Right lobe of liver (tissue), 6 donors: ENCODE measurements at places on chromosomes 6 and 20. TPM values are rescaled to one million over a fixed set of nuclear protein-coding genes. Genes with fewer than 3 reads are reported as not detected.
A peak's percentile ranks its signal among the peaks of the same experiment; 100 is the strongest.

- H3K27ac ChIP-seq, result no peak overlapping the region
- H3K4me1 ChIP-seq, result no peaks in the 10 kb centered on the region
- no peaks in the 10 kb centered on the region for H3K27me3 ChIP-seq
- H3K36me3 ChIP-seq, result peaks cover 18% of the 10 kb centered on the region
- no peak overlapping the region for H3K4me3 ChIP-seq
- DNase-seq, result no peak
Measured at GRCh38 chr20:41424011-41424410, 57.4 kb upstream of the EMILIN3 start.

DNA sequence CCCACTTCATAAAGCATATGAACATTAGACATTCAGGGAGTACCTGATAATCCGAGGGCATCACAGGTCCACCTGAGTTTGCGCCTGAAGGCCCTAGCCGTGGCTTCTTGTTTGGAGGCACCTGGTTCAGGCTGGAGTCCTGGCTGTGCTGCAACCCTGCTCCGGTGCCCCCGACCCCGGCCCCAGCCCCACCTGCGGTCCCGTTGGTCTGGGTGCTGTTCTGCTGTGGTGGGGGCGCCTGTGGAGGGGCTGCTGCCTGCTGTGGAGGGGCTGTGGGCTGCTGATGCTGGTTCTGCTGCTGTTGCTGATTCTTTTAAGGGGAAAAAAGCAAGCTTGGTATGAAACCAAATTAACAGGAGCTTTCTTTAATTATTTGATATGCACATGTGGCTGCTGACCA, 144.6 kb upstream of the SLC22A16 start:
- no peak overlapping the region for H3K27ac ChIP-seq
- H3K27me3 ChIP-seq, result no peaks in the 10 kb centered on the region
- H3K4me3 ChIP-seq, result no peak overlapping the region
- H3K4me1 ChIP-seq, result no peaks in the 10 kb centered on the region
- DNase-seq, result no peak
- peaks cover 26% of the 10 kb centered on the region for H3K36me3 ChIP-seq

- no peaks in the 10 kb centered on the region for H3K4me1 ChIP-seq
- H3K4me3 ChIP-seq, result no peak overlapping the region
- no peaks in the 10 kb centered on the region for H3K36me3 ChIP-seq
- no peak overlapping the region for H3K27ac ChIP-seq
- DNase-seq, result no peak
Measured at GRCh38 chr6:119821380-119821779, 471.8 kb upstream of the MAN1A1 start.

- no peaks in the 10 kb centered on the region for H3K36me3 ChIP-seq
- H3K4me1 ChIP-seq, result no peaks in the 10 kb centered on the region
- H3K27ac ChIP-seq, result no peak overlapping the region
- DNase-seq, result no peak
- H3K27me3 ChIP-seq, result no peaks in the 10 kb centered on the region
Measured at GRCh38 chr6:15268137-15268908, 22.5 kb downstream of the JARID2 start.

DNA sequence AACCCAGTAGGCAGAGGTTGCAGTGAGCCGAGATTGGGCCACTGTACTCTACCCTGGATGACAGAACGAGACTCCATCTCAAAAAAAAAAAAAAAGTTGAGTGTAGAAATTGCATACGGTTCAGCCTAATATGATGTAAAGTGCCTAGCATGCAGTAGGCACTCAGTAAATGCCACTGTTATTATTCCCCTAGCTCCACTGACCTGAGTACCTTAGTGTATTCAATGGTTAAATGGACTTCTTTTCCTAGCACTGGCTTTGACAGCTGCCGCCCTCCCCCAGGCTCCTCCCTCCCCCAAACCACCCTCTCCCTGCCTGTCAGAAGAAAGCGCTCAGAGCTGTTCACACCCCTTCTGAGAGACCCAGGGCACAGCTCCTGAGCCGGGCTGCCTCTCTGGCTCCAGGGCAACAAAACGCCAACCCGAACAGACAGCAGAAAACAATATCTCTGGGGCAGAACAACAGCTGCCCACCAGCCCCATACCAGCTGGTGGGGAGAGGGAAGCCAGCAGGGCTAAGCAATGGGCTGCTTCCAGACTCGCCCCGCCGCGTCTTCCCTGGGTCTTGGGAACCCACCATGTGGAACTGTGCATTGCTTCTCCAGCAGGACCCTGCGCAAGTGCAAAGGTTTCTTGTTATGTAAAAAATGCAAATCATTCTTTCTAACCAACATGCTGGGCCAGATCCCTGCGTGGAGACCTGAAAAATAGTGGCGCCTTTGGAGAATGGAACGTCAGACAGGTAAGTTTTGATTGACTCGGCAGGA, 4.5 kb downstream of the CPNE5 start:
- H3K27ac ChIP-seq, result no peak overlapping the region
- no peaks in the 10 kb centered on the region for H3K36me3 ChIP-seq
- no peak for DNase-seq

GRCh38 chr6:94300424-94301144, 881.2 kb upstream of the EPHA7 start:
- no peaks in the 10 kb centered on the region for H3K36me3 ChIP-seq
- no peak overlapping the region for H3K4me3 ChIP-seq
- no peak overlapping the region for H3K27ac ChIP-seq
- no peak for DNase-seq

DNA sequence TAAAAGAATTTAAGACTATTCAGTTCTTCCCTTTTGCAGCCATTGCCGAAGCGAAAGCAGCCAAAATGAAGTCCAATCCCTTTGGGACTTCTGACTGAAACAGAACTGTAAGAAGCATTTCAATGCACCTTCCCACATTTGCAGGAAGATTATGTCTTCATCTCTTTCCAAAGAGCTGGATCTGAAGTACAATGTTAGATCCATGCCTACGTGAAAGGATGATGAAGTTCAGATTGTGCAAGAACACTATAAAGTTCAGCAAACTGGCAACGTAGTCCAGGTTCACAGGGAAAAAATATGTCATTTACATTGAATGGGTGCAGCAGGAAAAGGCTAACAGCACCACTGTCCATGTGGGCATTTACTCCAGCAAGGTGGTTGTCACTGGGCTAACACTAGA, 6.0 kb upstream of the FILIP1 start:
- no peaks in the 10 kb centered on the region for H3K36me3 ChIP-seq
- no peak for DNase-seq
- no peak overlapping the region for H3K4me3 ChIP-seq
- no peak overlapping the region for H3K27ac ChIP-seq
- H3K4me1 ChIP-seq, result no peaks in the 10 kb centered on the region

- no peaks in the 10 kb centered on the region for H3K36me3 ChIP-seq
- no peak for DNase-seq
- H3K27ac ChIP-seq, result no peak overlapping the region
Measured at GRCh38 chr6:165844801-165845364, 181.8 kb upstream of the PDE10A start.

- no peak overlapping the region for H3K27ac ChIP-seq
- no peak for DNase-seq
Measured at GRCh38 chr20:21702553-21703470, 2.7 kb upstream of the PAX1 start.

Gene TGM3
- not detected for total RNA-seq

GRCh38 chr6:80742481-80742880, 636.0 kb downstream of the BCKDHB start:
- no peak for DNase-seq
- H3K27ac ChIP-seq, result no peak overlapping the region
- no peaks in the 10 kb centered on the region for H3K27me3 ChIP-seq
- H3K4me1 ChIP-seq, result no peaks in the 10 kb centered on the region
- H3K4me3 ChIP-seq, result no peak overlapping the region
- no peaks in the 10 kb centered on the region for H3K36me3 ChIP-seq

DNA sequence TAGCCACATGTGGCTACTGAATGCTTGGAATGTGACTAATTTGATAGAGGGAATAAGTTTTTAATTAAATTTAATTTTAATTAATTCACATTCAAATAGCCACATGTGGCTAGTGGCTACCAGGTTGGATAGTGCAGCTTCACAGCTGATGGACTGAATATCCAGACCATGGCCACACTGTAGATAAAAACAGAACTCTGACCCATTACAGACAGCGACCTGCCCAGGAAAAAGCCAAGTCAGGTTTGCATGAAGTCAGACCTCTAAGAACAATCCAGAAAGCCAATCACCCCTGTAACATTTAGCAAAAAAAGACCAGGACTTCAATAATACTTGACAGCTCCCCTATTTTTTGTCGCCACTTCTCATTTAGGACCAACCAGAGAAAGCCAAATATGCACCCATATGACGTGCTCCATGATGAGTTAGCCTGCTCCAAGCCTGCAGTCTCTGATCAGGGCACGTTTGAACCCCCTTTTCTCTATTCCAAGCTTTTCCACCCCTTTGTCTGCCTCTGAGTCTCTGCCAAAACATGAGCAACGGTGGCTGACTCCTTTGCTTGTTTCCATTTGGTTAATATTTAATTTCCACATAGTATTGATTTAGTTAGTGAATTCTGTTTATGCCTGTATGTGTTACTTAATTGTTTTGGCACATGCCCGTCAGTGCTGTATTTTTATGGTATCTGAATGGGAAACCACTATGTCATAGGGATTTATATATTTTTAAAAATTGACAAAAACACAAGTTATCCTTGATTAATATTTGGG, 636.3 kb downstream of the UTRN start:
- DNase-seq, result no peak
- peaks cover 26% of the 10 kb centered on the region for H3K4me1 ChIP-seq
- H3K27me3 ChIP-seq, result no peaks in the 10 kb centered on the region
- no peaks in the 10 kb centered on the region for H3K36me3 ChIP-seq
- H3K4me3 ChIP-seq, result no peak overlapping the region

- no peaks in the 10 kb centered on the region for H3K4me1 ChIP-seq
- DNase-seq, result no peak
- no peak overlapping the region for H3K4me3 ChIP-seq
- H3K27me3 ChIP-seq, result no peaks in the 10 kb centered on the region
- no peaks in the 10 kb centered on the region for H3K36me3 ChIP-seq
Measured at GRCh38 chr6:16949716-16950115, 152.1 kb upstream of the STMND1 start.

GRCh38 chr6:3424185-3424927, 32.5 kb downstream of the SLC22A23 start:
- peaks cover 23% of the 10 kb centered on the region for H3K4me1 ChIP-seq
- H3K27me3 ChIP-seq, result no peaks in the 10 kb centered on the region
- no peaks in the 10 kb centered on the region for H3K36me3 ChIP-seq
- no peak overlapping the region for H3K27ac ChIP-seq

Gene SNX3
- 103 TPM for total RNA-seq

Gene ZSCAN23
- total RNA-seq, result 0.73 TPM

Gene SLC22A23
- total RNA-seq, result 13.6 TPM

DNA sequence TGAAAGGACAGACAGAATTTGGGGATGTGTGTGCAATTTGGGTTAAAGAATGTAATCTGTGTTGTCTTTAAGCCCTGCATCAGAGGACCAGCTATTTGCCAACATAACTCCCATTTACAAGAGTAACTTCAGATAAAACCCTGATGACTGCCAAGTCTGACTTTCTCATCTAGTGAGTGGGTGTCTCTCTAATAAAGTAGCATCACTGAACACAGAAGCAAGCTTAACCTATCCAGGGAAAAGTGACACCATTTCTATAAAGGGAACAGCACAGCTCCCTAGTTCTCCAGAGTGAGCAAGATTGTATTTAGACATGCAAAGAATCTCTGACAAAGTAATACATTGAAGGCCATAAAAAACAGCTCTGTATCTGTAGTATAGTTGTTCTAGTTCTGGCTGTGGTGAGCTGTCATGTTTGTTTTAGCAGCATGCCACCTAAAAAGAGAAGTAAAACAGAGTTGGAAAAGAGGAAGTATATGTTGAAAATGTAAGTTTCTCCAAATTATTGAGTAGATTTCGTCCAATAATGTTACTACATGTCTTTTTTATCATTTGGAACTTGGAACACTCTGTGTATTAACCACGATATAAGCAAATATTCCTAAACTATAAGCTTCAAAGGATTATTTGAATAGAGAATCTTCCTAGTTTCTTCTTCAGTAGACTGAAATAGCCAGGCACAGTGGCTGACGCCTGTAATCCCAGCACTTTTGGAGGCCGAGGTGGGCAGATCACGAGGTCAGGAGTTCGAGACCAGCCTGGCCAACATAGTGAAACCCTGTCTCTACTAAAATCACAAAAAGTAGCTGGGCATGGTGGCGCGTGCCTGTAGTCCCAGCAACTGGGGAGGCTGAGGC, 8.8 kb upstream of the PIM1 start:
- no peak overlapping the region for H3K4me3 ChIP-seq
- H3K27ac ChIP-seq, result no peak overlapping the region
- DNase-seq, result no peak
- H3K4me1 ChIP-seq, result no peaks in the 10 kb centered on the region
- H3K36me3 ChIP-seq, result no peaks in the 10 kb centered on the region
- H3K27me3 ChIP-seq, result no peaks in the 10 kb centered on the region

Gene TRIM31
- total RNA-seq, result 0.40 TPM

DNA sequence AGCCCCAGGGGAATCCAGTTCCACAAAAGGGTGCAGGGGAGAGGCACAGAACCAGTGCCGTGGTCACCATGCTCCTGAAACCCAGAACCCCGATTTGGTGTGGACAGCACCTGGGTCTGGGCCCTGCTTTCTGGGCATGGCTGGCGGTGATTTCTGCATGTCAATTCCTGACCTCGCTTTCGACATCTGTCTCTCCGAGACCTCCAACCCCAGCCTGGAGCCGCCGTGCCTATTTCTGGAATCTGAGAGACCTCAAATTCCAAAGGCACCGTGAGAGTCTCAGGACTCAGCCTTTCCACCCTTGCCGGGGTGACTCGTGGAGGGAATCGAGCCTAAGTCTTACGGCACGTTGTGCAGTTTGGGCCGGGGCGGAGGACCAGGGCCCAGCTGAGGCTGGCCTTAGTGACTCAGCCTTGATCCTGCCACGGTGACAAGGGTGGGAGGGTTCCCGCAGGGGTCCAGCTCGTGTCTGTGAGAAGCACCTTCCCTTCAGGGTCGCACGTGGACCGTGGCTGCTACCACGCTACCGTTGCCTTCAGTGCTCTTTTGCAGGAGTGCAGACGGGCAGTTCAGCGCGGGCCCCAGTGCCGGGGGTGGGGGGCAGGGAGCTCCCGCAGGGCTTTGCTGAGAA, 133.7 kb downstream of the PXDC1 start:
- no peak overlapping the region for H3K27ac ChIP-seq
- H3K36me3 ChIP-seq, result no peaks in the 10 kb centered on the region
- H3K4me1 ChIP-seq, result no peaks in the 10 kb centered on the region

DNA sequence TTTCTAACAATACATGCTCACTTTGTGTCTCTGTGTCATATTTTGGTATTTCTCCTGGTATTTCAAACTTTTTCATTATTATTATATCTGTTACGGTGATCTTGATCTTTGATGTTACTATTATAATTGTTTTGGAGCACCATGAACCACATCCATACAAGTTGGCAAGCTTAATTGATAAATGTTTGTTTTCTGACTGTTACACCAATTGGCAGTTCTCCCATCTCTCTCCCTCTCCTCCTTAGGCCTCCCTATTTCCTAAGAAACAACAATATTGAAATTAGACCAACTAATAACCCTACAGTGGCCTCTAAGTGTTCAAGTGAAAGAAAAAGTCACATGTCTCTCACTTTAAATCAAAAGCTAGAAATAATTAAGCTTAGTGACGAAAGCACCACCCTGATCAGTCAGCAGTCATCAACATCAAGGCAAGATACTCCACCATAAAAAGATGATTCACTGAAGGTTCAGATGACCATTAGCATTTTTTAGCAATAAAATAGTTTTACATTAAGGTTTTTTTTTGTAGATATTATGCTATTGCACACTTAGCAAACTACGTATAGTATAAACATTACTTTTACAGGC, 61.5 kb downstream of the IBTK start:
- H3K4me1 ChIP-seq, result peaks cover 7% of the 10 kb centered on the region
- no peaks in the 10 kb centered on the region for H3K36me3 ChIP-seq
- no peak overlapping the region for H3K4me3 ChIP-seq
- no peak for DNase-seq
- H3K27ac ChIP-seq, result no peak overlapping the region

Gene SIGLEC1
- total RNA-seq, result 3.0 TPM

GRCh38 chr6:35723587-35723986, 13.2 kb upstream of the ARMC12 start:
- H3K27me3 ChIP-seq, result no peaks in the 10 kb centered on the region
- peak; percentile 45 for DNase-seq
- no peaks in the 10 kb centered on the region for H3K36me3 ChIP-seq
- no peaks in the 10 kb centered on the region for H3K4me1 ChIP-seq
